CD4-positive, alpha-beta T cell treated with Interleukin-4 for 1 hour (primary cell): ENCODE measurements at places on chromosomes 6 and 20.

DNA sequence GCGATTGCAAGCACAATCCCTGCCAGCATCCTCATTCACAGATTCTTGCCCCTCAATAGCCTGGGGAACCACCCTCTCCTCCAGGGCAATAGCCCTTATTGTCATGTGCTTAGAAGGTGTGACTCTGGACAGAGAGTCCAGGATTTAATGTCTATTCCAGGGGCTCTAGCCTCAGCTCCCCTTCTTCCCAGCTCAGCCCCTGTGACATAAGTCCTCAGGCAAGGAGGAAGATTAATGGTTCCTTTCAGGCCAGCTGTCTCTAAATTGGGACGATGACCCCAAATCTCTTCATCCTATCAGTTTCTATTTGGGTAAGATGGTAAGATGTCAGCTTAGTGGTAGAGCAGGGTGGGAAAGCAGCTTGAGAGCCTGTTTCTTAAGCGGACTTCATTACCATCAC lies 8.1 kb downstream of the LRFN2 start:
- no peak for DNase-seq

- no peak for DNase-seq
Measured at GRCh38 chr20:30511322-30512030, 746.0 kb upstream of the DEFB115 start.

GRCh38 chr20:1934721-1935573 lies 39.7 kb downstream of the SIRPA start:
- DNase-seq: peak; percentile 31

- no peak for DNase-seq
Measured at GRCh38 chr20:641516-641875, 11.5 kb downstream of the SRXN1 start.

- DNase-seq: no peak
Measured at GRCh38 chr6:111711476-111711875, 105.8 kb upstream of the TRAF3IP2 start.

DNA sequence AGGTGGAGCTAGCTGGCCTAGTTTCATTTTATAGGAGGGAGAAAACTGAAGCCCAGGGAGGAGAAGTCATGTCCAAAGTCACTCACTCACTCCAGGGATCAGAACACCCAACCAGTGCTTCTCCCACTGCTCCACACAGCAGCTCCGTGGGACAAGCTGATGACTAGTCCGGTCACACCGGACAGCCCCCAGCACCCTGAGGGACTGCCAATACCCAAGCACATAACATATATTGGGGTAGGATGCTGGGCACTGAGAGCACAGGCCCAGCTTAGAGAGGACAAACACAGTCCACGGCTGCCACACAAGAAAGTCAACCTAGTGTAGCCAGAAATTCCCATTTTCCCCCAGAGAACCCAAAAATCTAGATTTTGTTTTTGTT lies 5.7 kb downstream of the RRBP1 start:
- DNase-seq: no peak

GRCh38 chr6:12137480-12137879 lies 125.4 kb downstream of the HIVEP1 start:
- DNase-seq: no peak

DNA sequence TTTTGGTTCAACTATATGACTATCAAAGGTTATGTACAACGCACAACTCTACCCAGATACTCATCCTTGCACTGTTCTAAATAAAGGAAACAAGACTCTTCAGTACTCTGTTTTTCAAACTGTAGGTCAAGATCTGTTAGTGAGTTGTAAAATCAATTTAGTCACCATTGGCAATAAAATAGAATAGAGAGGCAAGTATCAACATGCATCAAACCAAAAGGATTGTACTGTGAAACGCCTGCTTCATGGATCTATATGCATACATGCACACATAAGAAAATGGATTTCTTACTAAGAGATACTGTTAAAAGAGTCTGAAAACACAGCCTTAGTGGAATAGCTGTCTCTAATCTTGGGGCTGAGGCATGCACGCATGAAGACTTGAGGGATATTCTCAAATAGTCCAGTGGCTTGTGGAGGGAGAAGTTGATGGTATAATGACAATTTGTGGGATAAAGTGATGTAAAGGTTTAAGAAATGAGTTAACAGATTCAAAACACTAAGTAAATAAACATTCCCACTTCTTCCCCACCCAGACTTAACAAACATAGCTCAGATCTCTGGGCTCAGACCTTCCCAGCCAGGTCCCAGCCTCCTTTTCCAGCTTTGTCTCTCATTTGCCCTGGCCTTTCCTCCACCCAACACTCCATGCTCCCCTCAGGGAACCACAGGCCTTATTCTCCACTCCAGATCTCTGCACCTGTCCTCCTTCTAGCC lies 10.7 kb upstream of the LZTS3 start:
- no peak for DNase-seq

DNA sequence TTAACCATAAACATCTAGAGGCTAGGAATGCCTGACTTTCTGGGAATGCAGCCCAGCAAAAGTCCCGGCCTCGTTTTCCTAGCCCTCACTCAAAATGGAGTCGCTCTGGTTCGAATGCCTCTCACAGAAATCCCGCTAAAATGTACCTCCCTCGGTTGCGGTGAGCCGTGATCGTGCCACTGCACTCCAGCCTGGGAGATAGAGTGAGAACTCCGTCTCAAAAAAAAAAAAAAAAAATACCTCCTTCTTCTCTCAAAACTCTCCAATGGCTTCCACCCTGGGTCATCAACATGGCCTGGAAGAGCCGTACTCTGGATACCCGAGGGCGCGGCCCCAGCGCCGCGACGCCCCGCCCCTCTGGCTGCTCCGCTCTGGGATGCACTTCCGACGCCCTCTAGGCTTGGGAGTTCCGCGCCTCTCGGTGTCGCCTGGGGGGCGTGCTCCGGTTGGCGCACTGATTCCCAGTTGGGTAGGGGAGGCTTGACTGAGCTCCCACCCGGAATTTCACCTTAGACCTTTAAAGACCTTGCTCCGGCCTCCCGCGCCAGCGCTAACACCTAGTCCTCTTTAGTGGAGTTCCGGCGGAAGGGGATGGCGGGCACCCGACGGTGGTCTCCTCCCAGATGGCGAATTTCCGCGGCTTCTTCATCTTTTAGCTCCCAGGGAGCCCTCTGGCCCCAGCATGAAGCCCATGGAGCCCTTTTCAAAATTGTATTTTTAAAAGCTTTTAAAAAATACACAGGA lies 12.3 kb downstream of the HMGN4 start:
- DNase-seq: peak; percentile 23
